CD4-positive, alpha-beta T cell treated with Interleukin-2 at 100 ng/mL for 4 hours (primary cell): ENCODE measurements at places on chromosomes 13 and 19.

- DNase-seq: no peak
Measured at GRCh38 chr19:2691951-2692350, 10.5 kb downstream of the GNG7 start.

- no peak for DNase-seq
Measured at GRCh38 chr13:30868799-30869470, 37.1 kb upstream of the MEDAG start.

- no peak for DNase-seq
Measured at GRCh38 chr13:98199480-98199879, 22.4 kb upstream of the RNF113B start.

DNA sequence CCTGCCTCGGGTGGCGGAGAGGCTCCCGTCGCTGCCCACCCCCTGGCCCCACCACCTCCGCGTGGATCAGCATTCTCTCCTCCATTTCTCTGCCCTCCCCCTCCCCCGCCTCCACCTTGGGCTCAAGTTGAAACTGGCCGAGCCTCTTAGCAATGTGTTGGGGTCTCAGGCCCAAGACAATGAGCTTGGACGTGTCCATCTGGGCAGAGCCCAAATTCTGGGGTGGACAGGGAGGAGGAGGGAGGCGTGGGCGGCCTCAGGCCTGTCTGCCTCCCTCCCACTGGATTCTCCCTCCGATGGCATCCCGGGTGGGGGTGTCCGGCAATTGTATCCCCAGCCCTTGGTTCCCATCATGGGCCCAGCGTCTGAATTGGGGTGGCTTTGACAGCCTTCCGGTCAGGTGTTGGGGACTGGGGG, 1.2 kb downstream of the CELF5 start:
- no peak for DNase-seq

GRCh38 chr13:109401307-109401706, 385.1 kb downstream of the IRS2 start:
- no peak for DNase-seq

- DNase-seq: no peak
Measured at GRCh38 chr13:103134271-103134670, 68.1 kb upstream of the SLC10A2 start.

- no peak for DNase-seq
Measured at GRCh38 chr19:13097033-13097462, 5.6 kb downstream of the LYL1 start.

GRCh38 chr13:24328145-24328544, 18.8 kb downstream of the C1QTNF9 start:
- DNase-seq: no peak

GRCh38 chr13:40059540-40060232, 404.2 kb downstream of the COG6 start:
- DNase-seq: no peak

- no peak for DNase-seq
Measured at GRCh38 chr13:78602561-78603239, 652 bp downstream of the POU4F1 start.
